ENCODE measurements at places on chromosomes 6 and 20.

DNA sequence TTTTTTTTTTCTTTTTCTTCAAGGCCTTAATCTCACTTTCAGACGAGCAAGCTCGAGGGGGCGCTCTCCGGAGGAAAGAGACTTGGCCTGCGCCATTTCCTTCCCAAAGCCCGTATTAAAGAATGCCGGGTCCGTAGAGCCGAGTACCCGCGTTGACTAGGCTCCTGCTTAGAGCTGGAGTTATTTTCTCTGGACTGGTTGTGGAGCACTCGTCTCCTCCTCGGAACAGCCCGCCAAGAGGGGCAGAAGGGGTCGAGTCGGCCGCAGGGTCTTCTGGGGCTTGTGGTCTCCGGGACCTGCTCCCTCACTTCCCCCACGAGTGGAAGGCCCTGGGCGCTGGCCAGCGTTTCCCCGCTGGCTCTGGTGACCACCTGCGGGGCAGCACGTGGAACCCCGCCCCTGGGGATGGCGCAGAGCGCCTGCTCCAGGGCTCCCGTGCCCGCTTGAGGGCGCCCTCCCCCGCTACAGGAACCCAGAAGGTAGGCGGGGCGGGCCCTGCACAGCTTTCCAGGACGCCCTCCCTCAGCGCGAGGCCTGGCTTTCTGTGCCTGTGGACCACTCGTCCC is 2.7 kb upstream of the MEI4 start:
- no peak for DNase-seq

DNA sequence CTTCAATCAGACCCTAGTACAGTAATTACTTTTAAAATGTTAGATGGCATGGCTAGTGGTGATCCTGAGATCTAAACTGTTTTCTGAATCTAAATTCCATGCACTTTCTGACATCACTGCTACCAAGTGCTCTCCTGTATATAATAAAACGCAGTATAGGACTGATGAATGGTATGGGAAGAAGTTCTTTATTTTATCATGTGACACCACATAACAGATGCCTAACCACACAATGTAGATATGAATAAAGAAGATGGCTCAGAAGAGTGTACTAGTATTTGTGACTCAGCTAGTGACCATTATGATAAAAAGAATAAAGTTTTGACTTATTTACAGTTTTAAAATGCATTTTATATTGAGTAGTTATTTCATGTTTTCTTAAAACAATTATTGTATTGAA is 8.5 kb downstream of the NDUFAF4 start:
- DNase-seq: no peak

GRCh38 chr20:22692119-22692475 is 107.7 kb upstream of the FOXA2 start:
- no peak for DNase-seq

- DNase-seq: no peak
Observed at GRCh38 chr6:3355358-3356055, 96.8 kb downstream of the PSMG4 start.

- no peak for DNase-seq
Observed at GRCh38 chr20:37905671-37906613, 3.0 kb downstream of the VSTM2L start.

DNA sequence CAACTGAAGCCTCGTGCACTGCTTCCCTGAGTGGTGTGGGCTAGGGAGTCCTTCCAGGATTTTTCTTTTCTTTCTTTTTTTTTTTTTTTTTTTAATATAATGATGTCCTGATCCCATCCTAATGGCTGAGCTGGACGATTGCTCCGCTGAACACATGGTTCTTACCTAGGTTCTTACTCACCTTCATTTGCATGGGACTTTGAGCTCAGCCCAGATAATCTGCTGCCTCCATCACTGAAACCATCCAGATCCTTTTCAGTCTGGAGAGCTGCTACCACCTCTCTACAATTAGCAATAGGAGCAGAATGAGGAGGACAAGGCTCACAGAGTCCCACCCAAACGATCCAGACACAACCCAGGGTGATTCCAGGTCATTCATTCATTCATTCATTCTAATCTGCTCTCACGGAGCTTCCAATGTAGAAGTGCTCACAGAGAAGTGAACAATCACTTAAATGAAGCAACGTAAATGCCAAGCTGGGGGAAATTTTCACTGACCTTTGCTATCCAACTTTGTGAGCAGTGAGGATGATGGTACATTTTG is 246.3 kb upstream of the RREB1 start:
- no peak for DNase-seq

DNA sequence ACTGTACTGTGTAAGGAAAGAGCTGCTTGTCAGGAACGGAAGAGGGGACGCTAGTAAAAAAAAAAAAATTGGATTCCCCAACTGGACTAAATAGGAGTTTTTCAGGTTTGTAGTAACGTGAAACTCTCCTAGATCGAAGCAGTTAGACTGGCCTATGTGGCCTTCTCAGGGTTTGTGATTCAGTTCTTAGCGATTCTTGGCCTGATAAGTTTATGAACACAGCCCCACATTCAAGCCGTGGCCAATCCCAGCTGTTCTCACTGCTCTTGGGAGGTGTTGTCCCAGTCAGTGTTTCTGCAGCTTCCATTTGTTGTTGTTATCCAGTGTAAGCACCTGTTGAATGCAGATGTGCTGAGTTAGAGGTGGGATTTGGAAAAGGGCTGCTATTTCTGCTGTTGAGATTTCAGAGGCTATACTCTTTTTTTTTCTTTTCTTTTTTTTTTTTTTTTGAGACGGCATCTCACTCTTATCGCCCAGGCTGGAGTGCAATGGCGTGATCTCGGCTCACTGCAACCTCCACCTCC is 29.7 kb downstream of the TAF8 start:
- no peak for DNase-seq

GRCh38 chr6:1387876-1388629 is 1.3 kb upstream of the FOXF2 start:
- no peak for DNase-seq

GRCh38 chr6:5270093-5270680 is 8.9 kb downstream of the FARS2 start:
- DNase-seq: no peak

DNA sequence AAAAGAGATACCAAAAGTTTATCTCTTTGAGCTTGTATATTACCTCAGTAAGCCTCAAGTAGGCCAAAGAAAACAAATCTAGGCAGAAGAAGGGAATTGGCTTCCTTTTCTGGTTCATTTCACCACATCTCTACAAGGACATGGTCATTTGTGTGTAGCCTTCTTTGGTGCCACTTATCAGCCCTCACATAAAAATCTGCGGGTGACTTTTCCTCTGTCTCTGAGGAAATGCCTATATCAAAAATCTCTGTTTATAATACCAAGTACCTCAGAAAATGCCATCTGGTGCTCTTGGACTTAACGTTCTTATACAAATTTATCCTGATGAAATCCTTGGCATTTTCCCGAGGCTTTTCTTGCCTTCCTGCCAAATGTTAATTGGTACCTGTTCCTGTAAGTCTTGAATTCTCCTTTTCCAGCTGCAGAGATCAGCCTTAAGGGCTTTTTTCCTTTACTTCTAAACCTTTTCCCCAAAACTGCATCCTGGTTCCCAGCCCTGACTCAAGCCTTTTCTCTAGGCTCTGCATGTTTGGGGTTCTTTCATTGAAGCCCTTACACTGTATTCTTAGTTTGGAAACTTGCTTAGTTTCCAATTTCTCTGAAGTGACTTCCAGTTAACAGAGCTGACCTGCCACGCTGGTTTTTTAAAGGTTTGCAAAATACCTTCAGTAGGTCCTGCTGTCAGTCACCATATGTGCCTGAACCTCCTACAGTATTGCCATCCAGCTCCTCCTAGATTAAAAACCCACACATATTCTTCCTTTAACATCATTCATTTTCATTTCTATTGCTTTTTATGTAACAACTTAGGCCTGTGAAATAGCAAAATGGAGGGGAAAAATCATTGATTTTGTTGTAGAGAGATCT is 191.2 kb upstream of the PREP start:
- DNase-seq: no peak

GRCh38 chr20:40757087-40757486 is 68.1 kb upstream of the MAFB start:
- no peak for DNase-seq

GRCh38 chr20:24662322-24662721 is 192.9 kb downstream of the SYNDIG1 start:
- DNase-seq: no peak

- no peak for DNase-seq
Observed at GRCh38 chr6:116986819-116987218, 109.8 kb downstream of the RFX6 start.

DNA sequence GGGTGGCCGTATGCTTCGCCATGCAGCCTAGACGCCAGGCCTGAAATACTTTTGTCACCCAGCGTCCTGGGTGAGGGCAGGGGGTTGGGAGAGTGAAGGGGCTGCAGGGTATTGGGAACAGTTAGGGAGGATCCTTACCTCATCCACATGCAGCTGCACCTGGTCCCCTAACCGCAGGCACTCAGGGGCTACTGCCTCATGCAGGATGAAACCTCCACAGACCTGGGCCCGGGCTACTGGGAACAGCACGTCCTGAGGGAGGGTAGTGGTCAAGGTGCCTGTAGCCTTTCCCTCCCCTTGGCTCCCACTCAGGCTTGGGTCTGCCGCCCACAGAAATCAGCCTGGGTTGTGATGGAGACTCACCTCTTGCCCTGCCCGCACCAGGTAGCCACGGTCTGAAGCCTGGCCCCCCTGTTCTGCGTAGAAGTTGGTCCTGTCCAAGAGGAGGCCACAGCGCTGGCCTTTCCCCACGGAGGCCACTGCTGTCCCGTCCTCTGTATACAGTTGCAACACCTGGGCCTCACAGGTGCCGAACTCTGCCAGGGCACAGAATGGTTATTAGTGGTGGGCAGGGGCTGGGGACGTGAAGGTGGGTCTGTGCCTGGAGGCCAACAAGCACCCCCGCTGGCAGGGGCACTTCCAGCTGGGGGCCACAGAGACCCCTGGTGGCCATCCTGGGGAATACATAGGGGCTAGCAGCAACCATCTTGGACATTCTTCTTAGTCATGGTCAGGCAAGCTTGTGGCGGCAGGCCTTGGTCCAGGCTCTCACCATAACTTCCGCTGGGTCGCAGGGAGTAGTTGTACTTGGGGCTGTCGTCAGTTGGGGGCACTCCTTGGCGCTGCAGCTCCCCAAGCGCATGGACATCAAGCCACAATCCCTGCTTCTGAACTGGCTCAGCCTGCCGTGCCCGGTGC is 8.6 kb downstream of the AARS2 start:
- DNase-seq: no peak
